ENCODE measurements at places on chromosomes 6 and 20.
A peak's percentile ranks its signal among the peaks of the same experiment; 100 is the strongest.

- DNase-seq = peak; percentile 66
Measured at GRCh38 chr6:166515072-166515810, 71.2 kb downstream of the RAMACL start.

DNA sequence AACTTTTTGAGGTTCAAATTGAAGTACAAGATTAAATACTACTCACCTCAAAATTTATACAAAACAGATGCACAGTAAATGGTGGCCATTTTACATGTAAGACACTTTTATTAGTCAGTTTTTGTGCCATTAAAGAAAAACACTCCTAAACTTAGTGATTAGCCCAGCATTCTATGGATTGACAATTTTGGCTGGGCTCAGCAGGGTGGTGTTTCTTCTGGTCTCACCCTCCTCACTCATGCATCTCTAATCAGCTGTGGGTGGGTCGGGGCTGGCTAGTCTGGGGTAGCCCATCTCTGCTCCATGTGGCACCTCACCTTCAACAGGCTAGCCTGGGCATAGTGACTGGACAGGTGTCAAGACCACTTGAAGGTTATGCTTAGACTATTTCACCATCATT is 71.6 kb upstream of the BTBD3 start:
- no peak for DNase-seq

DNA sequence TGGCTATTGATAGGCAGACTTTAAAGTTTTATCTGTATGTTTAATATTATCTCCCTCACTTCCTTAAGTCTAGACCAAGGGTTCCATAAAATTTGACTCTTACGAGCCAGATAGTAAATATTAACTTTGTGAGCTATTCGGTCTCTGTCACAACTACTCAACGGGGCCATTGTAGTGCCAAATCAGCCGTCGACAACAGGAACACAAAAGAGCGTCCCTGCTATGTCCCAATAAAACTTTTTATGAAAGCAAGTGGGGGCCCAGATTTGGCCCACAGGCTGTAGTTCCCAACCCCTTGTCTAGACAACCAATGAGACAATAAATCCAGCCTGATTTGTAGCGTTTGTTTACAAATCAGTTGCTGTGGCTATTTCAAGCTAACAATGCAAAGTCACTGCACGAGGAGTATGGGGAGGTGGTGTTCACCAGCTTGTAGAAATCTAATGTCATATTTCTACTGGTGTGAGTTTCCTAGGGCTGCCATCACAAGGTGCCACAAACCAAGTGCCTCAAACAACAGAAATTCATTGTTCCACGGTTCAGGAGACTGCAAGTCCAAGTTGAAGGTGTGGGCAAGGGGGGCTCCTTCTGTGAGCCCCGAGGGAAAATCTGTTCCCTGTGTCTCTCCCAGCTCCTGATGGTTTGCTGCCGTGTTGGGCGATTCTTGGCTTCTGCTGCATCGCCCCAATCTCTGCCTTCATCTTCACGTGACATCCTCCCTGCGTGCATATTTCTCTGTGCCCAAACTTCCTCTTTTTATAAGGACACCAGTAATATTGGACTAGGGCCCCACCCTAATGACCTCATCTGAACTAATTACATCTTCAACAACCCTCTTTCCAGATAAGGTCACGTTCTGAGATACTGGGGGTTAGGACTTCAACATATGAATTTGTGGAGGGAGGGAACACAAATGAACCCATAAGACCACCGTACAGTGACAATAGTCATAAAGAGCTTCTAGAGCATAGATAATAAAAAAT is 356.0 kb upstream of the JARID2 start:
- DNase-seq = no peak

GRCh38 chr20:31551163-31552081 is 37.2 kb downstream of the HM13 start:
- no peak for DNase-seq

- DNase-seq = no peak
Measured at GRCh38 chr6:47663462-47664216, 34.7 kb upstream of the ADGRF4 start.

DNA sequence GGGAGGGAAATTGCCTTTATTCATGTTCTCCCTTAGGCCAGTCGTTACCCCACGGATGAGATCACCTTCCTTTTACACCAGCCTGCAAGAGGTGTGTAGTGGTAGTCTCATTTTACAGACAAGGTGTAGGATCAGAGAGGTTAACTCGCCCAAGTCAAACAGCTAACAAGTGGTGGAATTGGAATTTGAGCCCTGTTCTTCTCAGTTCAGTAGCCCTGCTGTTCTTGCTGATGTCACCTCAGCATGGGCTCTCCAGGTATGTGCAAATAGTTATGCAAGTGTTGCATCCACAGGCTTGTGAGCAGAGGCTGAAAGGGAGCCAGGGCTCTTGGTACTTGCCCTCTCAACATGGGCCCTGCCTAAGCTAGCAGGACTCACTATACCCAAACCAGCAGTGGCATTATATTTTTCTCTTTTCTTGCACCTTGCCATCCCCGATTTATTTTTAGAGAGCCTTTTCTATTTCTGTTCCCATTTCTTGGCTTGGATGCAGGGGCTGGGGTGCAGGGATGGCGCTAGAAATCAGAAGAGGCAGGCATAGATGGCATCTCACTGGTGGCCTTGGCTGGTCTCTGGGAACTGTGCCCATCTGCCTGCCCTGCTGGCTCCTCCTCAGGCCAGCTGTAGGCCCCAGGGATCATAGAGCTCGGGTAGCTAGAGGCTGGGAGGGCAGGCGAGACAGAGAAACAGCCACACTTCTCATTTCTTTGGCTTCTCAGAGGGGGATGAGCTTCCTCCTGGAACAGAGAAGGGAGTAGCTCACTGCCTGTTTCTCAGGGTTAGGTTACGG is 18.2 kb downstream of the PPARD start:
- DNase-seq = no peak

GRCh38 chr20:10719740-10720385 is 46.1 kb upstream of the JAG1 start:
- no peak for DNase-seq

- no peak for DNase-seq
Measured at GRCh38 chr20:37781626-37782025, 87.8 kb downstream of the CTNNBL1 start.

- DNase-seq = no peak
Measured at GRCh38 chr20:47865451-47865850, 80.2 kb upstream of the SULF2 start.
